Endothelial cell of umbilical vein (primary cell): ENCODE measurements at places on chromosomes 2 and 18. TPM values are rescaled to one million over a fixed set of nuclear protein-coding genes. Genes with fewer than 3 reads are reported as not detected.
A peak's percentile ranks its signal among the peaks of the same experiment; 100 is the strongest.

- DNase-seq, result peak; percentile 49
Observed at GRCh38 chr2:240983361-240983995, 14.9 kb upstream of the SNED1 start.

GRCh38 chr2:120833127-120833675 lies 97.5 kb downstream of the GLI2 start:
- DNase-seq, result no peak

GRCh38 chr2:71530641-71531332 lies 77.4 kb downstream of the DYSF start:
- DNase-seq, result peak; percentile 64

DNA sequence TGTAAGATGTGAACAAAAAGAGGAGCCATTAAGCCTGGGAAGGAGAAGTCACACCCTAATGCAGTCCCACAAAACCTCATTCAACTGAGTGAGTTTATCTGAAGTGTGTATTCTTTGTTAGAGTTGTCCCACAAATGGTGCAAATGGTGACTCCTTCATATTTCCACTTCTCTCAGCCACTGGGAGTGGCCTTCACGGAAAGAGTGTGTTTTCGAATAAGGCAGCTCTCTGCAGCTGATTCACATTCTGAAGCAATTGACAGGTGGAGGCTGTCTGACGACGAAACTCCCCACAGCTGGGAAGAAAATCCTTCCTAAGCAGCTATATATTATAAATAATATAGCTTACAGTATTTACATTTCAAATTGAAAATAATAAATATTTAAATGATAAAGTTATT lies 318.8 kb upstream of the TMEFF2 start:
- DNase-seq, result no peak

- no peak for DNase-seq
Observed at GRCh38 chr2:151979694-151980093, 119.2 kb downstream of the CACNB4 start.

DNA sequence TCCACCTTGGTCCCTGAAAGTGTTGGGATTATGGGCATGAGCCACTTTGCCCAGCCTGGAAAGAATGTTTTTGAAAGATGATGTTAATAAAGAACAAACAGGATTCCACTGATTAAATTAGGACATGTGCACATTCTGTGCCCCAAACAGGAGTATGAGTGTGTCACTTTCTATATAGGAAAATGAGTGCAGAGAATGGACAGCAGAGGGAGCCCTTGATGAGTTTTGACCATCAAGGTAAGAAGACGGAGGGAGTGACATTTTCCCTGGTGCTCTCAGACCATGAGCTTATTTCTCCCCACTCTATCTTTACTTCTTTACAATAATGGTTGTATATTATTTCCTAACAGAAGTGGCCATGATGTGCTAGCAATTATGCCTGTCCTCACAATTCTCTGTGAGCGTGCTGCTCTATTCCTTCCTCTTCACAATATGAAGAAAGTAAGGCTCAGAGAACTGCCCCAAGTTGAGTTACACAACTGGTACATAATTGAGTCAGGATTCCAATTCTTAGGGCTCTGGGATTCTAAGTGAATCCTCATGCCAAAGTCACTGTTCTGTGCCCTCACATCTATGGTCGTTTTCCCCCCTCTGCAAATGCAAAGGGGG lies 20.6 kb downstream of the RPL37A start:
- peak; percentile 77 for DNase-seq

GRCh38 chr2:26088038-26088643 lies 54.3 kb downstream of the RAB10 start:
- DNase-seq, result peak; percentile 37

GRCh38 chr2:240591784-240592183 lies 5.2 kb downstream of the CAPN10 start:
- DNase-seq, result no peak

Gene LAMA1
- polyA plus RNA-seq, result 0.04 and 0.08 TPM in 2 replicates

Gene IL1A
- 0.25 and 0.29 TPM in 2 replicates for polyA plus RNA-seq

Gene CD8B2
- not detected in 2 replicates for polyA plus RNA-seq

Gene SPEG
- 3.5 TPM in 2 replicates for polyA plus RNA-seq

Gene ICOS
- not detected in 2 replicates for polyA plus RNA-seq

Gene ROCK2
- 3.5 and 5.2 TPM in 2 replicates for polyA plus RNA-seq
